ENCODE measurements at places on chromosomes 6 and 20. TPM values are rescaled to one million over a fixed set of nuclear protein-coding genes. Genes with fewer than 3 reads are reported as not detected.

The C6orf132 gene
- polyA plus RNA-seq: 357 TPM

The SLC17A4 gene
- not detected for polyA plus RNA-seq

The KIAA0408 gene
- polyA plus RNA-seq: 1.3 TPM

The SLC4A11 gene
- 19.8 TPM for polyA plus RNA-seq

The CRISP3 gene
- polyA plus RNA-seq: 176 TPM

The SIRPB2 gene
- polyA plus RNA-seq: 0.41 TPM

The HTR1B gene
- polyA plus RNA-seq: 0.02 TPM

The OPRM1 gene
- not detected for polyA plus RNA-seq

Data from esophagus (tissue), 2 donors.